ENCODE measurements at places on chromosomes 16 and 17.
A peak's percentile ranks its signal among the peaks of the same experiment; 100 is the strongest.

GRCh38 chr16:17343028-17343427 lies 127.7 kb downstream of the XYLT1 start:
- peak; percentile 47 for DNase-seq

DNA sequence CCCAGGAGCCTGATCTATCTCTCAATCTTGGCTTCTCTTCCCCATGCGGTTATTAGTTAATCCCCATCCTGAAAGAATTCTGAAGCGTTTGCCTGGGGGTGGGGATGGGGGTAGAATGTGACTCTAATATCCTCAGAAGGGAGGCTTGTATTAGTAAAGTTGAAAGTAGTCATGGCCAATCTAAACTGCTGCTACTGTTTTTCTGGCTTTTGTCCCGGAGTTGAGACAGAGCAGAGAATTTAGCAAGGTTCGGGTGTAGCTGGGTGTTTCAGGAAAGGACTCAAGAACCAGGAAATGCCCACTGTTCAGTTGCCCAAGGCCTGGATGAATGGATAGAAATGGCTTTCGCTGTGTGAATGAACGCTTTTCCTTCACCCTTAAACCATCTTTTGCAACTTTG lies 17.6 kb upstream of the ITGAM start:
- DNase-seq: no peak

GRCh38 chr17:62937606-62938005 lies 28.4 kb upstream of the TANC2 start:
- no peak for DNase-seq

- DNase-seq: no peak
Measured at GRCh38 chr16:55900616-55901393, 25.6 kb upstream of the CES5A start.

DNA sequence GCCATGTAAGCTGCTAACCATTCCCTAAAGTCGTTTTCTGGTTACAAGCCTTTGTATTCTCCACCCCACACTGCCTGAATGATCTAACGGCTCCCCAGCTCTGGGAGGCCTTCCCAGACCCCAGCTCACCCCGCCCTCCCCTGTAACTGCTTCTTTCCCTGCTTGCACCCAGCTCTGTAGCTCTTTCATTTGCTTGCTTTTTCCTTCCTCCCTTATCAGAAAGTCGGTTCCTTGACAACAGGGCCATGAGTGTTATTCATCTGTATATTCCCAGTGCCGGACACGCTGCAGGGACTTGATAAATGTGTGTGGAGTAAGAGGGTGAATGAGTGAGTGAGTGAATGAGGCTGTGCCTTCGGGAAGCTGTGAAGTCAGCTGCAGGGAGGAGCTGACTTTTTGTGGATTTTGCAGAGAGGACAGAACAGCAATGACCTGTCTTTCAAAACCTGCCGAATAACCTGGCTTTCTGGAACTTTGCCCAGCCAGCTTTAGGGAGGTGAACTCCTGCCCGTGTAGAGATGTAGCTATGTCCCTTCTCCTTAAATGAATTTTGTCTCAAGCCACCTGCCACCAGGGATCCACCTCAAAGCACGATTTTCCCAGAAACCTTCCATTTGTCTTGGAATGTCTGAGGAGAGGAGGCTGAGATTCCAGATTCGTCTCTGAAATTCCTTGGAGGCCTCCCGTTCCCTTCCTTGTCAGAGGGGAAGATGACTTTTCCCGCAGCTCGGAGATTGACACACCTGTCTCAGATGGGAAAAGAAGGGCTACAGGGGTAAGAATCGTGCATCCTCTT lies 20.0 kb upstream of the CACNG4 start:
- DNase-seq: no peak

- no peak for DNase-seq
Measured at GRCh38 chr16:87196661-87197060, 120.5 kb downstream of the C16orf95 start.

- DNase-seq: no peak
Measured at GRCh38 chr17:35337364-35337763, 36.1 kb downstream of the SLFN11 start.

DNA sequence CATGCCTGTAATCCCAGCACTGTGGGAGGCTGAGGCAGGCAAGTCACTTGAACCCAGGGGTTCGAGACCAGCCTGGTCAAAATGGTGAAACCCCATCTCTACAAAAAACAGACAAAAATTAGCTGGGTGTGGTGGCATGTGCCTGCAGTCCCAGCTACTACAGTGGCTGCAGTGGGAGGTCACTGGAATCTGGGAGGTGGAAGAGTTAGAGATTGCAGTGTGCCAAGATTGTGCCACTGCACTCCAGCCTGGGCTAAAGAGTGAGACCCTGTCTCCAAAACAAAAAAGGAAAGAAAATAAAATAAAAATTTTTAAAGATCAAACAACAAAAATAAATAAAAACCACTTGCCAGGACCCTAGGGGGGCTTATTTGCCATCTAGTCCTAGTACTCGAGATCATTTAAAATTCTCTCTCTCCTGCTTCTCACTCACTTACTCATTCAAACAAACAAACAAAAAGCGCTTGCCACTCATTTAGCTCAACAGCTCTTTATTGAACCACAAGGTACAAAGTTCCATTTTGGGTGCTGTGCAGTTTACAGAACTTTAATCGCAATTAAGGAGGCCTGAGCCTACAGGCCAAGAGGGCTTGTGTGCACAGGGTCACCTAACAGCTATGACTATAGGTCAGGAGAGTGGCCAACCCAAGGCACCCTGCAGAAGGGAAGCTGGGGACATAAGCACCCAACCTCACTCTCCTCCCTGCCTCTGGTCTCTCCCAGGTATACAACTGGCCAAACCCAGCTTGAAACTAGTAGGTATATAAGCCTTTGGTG lies 4.4 kb downstream of the CHD9NB start:
- no peak for DNase-seq

- peak; percentile 19 for DNase-seq
Measured at GRCh38 chr17:66255112-66255511, 25.9 kb upstream of the APOH start.

GRCh38 chr17:48492401-48493298 lies 38.2 kb downstream of the HOXB1 start:
- peak; percentile 75 for DNase-seq

DNA sequence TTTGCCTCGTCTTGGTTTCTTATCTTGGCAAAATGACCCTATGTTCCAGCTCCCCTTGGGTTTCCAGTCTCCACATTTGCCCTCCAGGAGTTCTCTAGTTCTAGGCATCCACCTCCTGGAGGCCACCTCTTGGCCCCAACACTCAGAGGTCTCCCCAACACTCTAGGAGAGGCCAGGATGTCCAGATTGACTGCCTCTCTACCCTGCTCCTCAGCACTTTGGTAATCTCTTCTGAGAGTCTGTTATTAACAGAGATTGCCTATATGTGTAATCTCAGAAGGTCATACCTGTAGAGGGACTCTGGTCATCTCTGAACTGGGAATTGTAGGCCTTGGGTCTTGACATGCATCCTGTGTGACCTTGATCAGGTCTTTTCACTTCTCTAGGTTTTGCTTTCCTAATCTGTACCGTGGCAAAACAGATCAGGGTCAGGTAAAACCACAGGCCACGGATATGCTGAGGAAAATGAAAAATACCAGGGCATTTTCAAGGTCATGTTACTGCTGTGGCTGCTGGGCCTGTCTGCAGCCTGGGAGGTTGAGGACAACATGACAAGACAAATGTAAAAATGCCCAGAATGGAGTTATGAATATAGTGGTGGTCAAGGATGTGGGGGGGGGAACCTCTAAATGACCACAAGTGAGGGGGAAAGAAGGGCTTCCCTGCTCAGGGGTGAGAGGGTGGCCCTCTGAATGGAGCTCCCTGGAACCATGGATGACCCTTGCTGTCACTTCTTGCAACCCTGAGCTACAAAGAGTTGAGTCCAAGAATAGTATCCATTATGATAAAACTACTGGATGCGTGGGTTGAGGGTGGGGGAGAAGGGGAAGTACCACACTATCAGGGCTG lies 5.0 kb upstream of the CCL4L2 start:
- no peak for DNase-seq
